Activated CD8-positive, alpha-beta T cell treated with anti-CD3 and anti-CD28 coated beads, Interleukin-2, amount 10 ng/mL, durations not matched to agents 7 days and 5 days (primary cell): ENCODE measurements at places on chromosomes 12 and 14. TPM values are rescaled to one million over a fixed set of nuclear protein-coding genes. Genes with fewer than 3 reads are reported as not detected.

DNA sequence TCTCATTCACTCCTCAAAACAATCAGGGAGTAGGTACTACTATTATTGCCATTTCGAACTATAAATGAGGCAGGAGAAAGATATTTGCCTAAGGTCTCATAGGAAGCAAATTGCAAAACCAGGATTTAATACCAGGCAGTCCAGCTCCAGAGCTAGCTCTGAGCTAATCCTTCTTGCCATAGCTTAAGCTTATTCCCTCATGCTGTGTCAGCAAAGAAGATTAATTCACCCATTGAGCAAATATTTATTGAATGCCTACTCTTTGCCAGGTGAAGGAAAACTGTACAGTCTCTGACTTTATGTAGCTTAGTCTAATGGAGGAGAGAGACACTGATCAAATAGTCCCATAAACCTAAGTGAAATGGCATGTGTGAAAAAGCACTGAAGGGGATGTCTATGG lies 19.5 kb downstream of the KCNA5 start:
- no peak overlapping the region for H3K27ac ChIP-seq
- DNase-seq: no peak
- H3K36me3 ChIP-seq: no peaks in the 10 kb centered on the region
- no peaks in the 10 kb centered on the region for H3K4me1 ChIP-seq
- no peak overlapping the region for H3K4me3 ChIP-seq

DNA sequence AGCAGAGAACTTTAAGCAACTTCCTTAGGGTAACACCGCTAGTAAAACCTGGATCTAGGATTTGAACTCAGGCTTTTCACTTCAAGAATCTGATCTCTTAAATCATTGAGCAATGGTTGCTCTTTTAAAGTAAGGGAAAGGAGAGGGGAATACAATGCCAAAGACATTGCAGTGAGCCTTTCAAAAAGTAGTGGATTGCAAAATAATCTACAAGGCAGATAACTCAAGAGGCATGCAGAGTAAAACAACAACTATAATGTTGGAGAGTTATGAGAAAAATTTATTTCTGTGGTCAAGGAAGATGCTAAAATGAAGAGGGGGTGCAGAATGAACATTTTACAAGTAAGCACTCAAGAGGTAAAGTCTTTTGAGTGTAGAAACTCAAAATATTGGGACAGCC lies 432.6 kb downstream of the C12orf50 start:
- H3K4me1 ChIP-seq: no peaks in the 10 kb centered on the region
- H3K27me3 ChIP-seq: no peaks in the 10 kb centered on the region
- no peak for DNase-seq
- no peak overlapping the region for H3K4me3 ChIP-seq
- no peaks in the 10 kb centered on the region for H3K36me3 ChIP-seq

DNA sequence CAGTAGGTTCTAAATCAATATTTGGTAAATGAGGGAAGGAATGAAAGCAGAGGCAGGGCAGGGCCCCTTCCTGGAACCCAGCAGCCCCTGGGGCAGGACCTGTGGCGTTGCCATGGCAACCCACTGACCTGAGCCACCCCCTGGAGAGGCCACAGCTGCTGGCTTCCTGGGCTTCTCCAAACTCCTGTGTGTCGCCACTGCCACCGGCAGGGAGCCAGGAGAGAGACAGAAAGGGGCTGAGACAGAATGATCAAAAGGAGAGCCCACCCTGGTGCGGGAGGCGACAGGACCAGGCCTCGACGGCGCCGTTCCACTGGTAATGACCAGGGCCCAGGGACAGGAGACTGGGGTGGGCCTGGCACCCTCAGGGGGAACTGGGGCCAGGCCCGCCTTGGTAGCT lies 18.2 kb downstream of the RFX4 start:
- H3K27ac ChIP-seq: no peak overlapping the region
- no peaks in the 10 kb centered on the region for H3K36me3 ChIP-seq
- no peak for DNase-seq
- peaks cover 12% of the 10 kb centered on the region for H3K27me3 ChIP-seq
- H3K4me3 ChIP-seq: no peak overlapping the region
- H3K4me1 ChIP-seq: no peaks in the 10 kb centered on the region

DNA sequence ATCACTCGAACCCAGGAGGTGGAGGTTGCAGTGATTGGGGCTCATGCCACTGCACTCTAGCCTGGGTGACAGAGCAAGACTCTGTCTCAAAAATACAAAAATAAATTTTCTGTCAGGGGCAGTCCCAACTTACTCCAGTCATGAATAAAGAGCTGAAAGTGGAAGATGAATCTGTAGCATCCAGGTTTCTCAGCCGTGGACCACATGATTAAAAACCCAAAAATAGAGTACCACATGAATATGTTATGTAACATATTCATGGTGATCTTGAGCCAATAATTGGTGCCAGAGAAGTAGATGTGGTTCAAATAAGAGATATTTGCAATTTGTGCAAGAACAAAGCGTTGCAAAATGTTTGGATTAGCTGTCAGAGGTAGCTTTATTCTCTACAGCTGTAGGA lies 23.1 kb downstream of the SPIC start:
- H3K4me3 ChIP-seq: no peak overlapping the region
- DNase-seq: no peak
- peaks cover 4% of the 10 kb centered on the region for H3K27me3 ChIP-seq
- no peaks in the 10 kb centered on the region for H3K4me1 ChIP-seq
- no peak overlapping the region for H3K27ac ChIP-seq

- H3K4me1 ChIP-seq: peaks cover 20% of the 10 kb centered on the region
- no peak for DNase-seq
- no peaks in the 10 kb centered on the region for H3K36me3 ChIP-seq
- H3K27ac ChIP-seq: no peak overlapping the region
- H3K27me3 ChIP-seq: peaks cover 12% of the 10 kb centered on the region
Measured at GRCh38 chr12:12331896-12332295, 18.1 kb downstream of the MANSC1 start.

- peaks cover 72% of the 10 kb centered on the region for H3K36me3 ChIP-seq
- peak overlapping the region; percentile 13 for H3K4me3 ChIP-seq
- DNase-seq: no peak
- H3K4me1 ChIP-seq: peaks cover 74% of the 10 kb centered on the region
Measured at GRCh38 chr14:51883232-51883631, 22.8 kb downstream of the GNG2 start.

GRCh38 chr12:48286665-48287064 lies 64.1 kb downstream of the ZNF641 start:
- no peak for DNase-seq
- H3K4me3 ChIP-seq: no peak overlapping the region
- peaks cover 10% of the 10 kb centered on the region for H3K27me3 ChIP-seq
- peaks cover 16% of the 10 kb centered on the region for H3K4me1 ChIP-seq
- peak overlapping the region; percentile 92 for H3K27ac ChIP-seq

The GPRC5D gene
- not detected for total RNA-seq

- H3K4me1 ChIP-seq: no peaks in the 10 kb centered on the region
- DNase-seq: no peak
- no peaks in the 10 kb centered on the region for H3K36me3 ChIP-seq
Measured at GRCh38 chr12:30936036-30936435, 9.5 kb downstream of the TSPAN11 start.

The ITGB7 gene
- 503 TPM for total RNA-seq

GRCh38 chr12:71415336-71416231 lies 24.0 kb upstream of the LGR5 start:
- peaks cover 7% of the 10 kb centered on the region for H3K27me3 ChIP-seq
- H3K27ac ChIP-seq: no peak overlapping the region
- H3K4me1 ChIP-seq: no peaks in the 10 kb centered on the region

DNA sequence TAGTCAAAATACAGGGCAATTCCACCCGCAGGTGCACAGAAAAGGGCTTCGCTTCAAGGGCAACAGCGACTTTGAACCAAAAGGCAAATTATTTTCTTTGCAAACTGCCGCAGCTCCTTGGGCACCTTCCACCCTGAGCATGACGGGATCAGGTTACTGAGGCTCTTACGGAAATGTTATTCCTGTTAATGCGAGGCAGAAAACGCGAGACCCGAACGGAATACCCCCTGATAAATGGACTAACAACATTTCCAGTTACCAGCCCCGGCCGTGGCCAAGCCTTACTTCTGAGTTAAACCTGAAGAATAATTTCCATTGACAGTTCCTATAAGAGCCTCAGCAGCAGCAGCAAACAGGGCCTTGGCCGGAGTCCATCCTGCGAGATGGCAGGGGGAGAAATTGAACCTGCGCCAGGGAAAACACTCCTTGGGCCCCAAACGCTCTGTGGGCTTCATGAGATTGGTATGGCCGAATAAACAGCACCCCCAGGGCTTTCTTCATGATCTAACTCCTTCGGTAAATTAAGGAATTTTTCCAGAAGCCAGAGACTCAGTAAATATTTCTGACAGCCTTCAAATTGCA lies 70.0 kb upstream of the DICER1 start:
- DNase-seq: no peak
- H3K4me1 ChIP-seq: no peaks in the 10 kb centered on the region
- H3K27me3 ChIP-seq: no peaks in the 10 kb centered on the region

DNA sequence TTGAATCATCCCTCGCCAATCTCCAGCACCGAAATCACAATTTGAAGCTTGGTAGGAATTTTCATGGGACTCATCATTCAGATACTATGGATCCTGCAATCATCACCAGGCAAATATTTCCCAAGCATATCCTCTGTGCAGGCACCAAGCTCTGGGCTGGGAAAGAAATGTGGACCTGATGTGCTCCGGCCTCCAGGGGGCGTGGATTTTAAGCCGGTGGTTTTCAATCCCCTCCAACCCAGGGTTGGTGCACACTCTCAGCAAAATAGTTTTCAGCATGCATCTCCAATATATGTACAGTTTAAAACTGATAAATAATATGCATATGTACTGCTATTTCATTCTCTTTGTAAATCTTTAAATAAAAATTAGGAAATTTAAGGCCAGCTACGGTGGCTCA lies 98.9 kb downstream of the RBM19 start:
- H3K27ac ChIP-seq: no peak overlapping the region
- DNase-seq: no peak
- H3K4me3 ChIP-seq: no peak overlapping the region
- no peaks in the 10 kb centered on the region for H3K36me3 ChIP-seq
- H3K27me3 ChIP-seq: no peaks in the 10 kb centered on the region

DNA sequence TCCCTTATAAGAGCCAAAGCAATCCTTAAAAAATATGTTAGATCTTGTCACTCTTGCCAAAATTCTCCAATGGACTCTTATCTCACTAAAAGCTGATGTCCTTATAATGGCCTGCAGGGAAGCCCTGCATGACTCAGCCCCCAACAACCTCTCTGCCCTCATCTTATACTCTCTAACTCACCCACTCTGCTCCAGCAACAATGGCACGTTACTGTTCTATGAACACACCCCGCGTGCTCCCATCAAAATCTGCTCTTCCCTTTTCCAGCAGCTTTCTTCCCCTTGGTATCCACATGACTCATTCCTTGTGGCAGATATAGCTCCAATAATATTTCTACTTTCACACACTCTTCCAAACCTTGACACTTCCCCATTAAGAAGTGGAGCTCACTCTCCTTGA lies 108.1 kb downstream of the DENND5B start:
- H3K36me3 ChIP-seq: no peaks in the 10 kb centered on the region
- no peak for DNase-seq
- no peaks in the 10 kb centered on the region for H3K27me3 ChIP-seq
- no peak overlapping the region for H3K4me3 ChIP-seq

The NOPCHAP1 gene
- total RNA-seq: 16.5 TPM

GRCh38 chr14:106872611-106873446 lies 1346.4 kb downstream of the TMEM121 start:
- peaks cover 29% of the 10 kb centered on the region for H3K4me1 ChIP-seq
- H3K36me3 ChIP-seq: no peaks in the 10 kb centered on the region
- H3K4me3 ChIP-seq: peak overlapping the region; percentile 21
- no peak overlapping the region for H3K27ac ChIP-seq
- peak; percentile 88 for DNase-seq

The OASL gene
- total RNA-seq: 33.5 TPM

The C12orf60 gene
- 1.4 TPM for total RNA-seq

The CCDC175 gene
- not detected for total RNA-seq

GRCh38 chr12:128830505-128830893 lies 6.7 kb upstream of the SLC15A4 start:
- H3K4me1 ChIP-seq: peaks cover 14% of the 10 kb centered on the region
- H3K27me3 ChIP-seq: peaks cover 2% of the 10 kb centered on the region
- H3K36me3 ChIP-seq: no peaks in the 10 kb centered on the region
- DNase-seq: no peak

- no peaks in the 10 kb centered on the region for H3K27me3 ChIP-seq
- peaks cover 60% of the 10 kb centered on the region for H3K36me3 ChIP-seq
- peak overlapping the region; percentile 99 for H3K27ac ChIP-seq
- DNase-seq: peak; percentile 49
- H3K4me1 ChIP-seq: peaks cover 62% of the 10 kb centered on the region
Measured at GRCh38 chr12:121791671-121792551, 1.6 kb downstream of the RHOF start.

The TPI1 gene
- 1,505 TPM for total RNA-seq

- no peaks in the 10 kb centered on the region for H3K27me3 ChIP-seq
- DNase-seq: no peak
- no peak overlapping the region for H3K4me3 ChIP-seq
- H3K4me1 ChIP-seq: no peaks in the 10 kb centered on the region
- no peak overlapping the region for H3K27ac ChIP-seq
- H3K36me3 ChIP-seq: peaks cover 34% of the 10 kb centered on the region
Measured at GRCh38 chr14:74733221-74733620, 20.3 kb downstream of the FCF1 start.

- no peaks in the 10 kb centered on the region for H3K27me3 ChIP-seq
- H3K4me1 ChIP-seq: peaks cover 6% of the 10 kb centered on the region
- H3K27ac ChIP-seq: no peak overlapping the region
- no peak overlapping the region for H3K4me3 ChIP-seq
Measured at GRCh38 chr14:89401241-89401640, 15.8 kb downstream of the FOXN3 start.

DNA sequence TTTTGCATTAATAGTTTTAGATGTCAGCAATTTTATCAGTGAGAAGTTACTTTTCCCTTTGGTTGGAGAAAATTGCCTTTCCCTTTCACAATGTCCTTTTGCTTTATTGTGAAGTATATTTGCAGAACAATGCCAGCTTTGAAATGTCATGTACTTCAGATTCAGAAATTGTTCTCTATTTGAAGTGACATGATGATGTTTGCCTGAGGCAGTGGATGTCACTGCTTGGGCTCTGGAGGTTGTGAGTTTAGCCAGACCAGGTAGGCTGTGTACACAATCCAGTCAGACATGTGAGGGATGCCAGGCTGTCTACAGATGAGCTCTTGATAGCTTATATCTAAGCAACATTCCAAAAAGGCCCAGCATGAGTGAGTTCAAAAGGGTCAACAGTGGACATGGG lies 451.9 kb upstream of the FBXO33 start:
- H3K27ac ChIP-seq: no peak overlapping the region
- H3K4me1 ChIP-seq: no peaks in the 10 kb centered on the region
- H3K27me3 ChIP-seq: no peaks in the 10 kb centered on the region

GRCh38 chr12:11836282-11837151 lies 187.0 kb downstream of the ETV6 start:
- H3K4me3 ChIP-seq: no peak overlapping the region
- no peaks in the 10 kb centered on the region for H3K27me3 ChIP-seq
- H3K36me3 ChIP-seq: peaks cover 19% of the 10 kb centered on the region
- DNase-seq: peak; percentile 30
- H3K27ac ChIP-seq: no peak overlapping the region
- peaks cover 7% of the 10 kb centered on the region for H3K4me1 ChIP-seq
